GF-D8 (cell line): ENCODE measurements at places on chromosomes 13 and 19.
A peak's percentile ranks its signal among the peaks of the same experiment; 100 is the strongest.

DNA sequence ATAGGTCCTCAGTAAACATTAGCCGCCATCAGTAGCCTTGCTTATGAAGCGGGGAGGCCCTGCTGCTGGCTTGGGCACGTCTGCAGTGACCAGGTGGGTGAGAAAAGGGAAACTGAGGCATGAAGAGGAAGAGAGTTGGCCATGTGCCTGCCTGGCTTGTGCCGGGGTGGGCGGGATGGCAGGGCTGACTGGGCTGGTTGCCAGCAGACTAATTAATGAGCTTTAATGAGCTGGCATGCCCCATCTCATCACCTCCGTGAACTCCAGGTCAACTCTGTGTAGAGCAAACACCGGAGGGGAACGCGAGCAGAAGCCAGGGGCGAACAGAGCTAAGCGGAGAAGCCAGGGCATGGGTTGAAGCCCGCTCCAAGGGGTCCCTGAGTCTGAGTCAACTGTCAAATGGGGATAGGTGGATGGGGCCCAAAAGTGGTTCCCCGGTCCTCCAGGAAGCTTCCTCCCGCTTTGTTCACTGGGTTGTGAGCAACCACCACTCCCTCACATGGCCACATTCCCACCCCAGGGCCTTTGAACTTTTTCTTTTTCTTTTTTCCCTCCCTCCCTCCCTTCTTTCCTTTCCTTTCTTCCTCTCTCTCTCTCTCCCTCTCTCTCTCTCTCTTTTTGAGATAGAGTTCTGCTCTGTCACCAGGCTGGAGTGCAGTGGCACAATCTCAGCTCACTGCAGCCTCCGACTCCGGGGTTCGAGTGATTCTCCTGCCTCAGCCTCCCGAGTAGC, 8.7 kb downstream of the NR2F6 start:
- DNase-seq, result no peak

GRCh38 chr19:58374200-58374599, 6.6 kb downstream of the ZNF837 start:
- DNase-seq, result no peak

DNA sequence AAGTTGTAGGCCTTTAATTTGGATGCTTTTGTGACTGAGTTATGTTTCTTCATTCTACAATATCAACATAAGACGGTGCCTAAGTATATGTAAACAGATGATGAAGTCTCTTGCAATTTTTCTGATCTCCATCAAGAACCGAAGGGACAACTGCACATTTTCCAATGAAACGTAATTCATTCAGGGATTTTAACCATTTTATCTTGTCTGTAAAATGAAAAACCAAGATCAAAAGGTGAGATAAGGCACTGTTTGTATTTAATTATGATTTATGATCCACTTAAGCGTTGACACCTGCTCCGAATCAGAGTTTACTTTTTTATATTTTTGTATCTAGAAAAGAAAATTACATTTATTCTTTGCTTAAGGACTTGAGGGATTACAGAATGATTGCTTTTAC, 556.8 kb upstream of the ARGLU1 start:
- DNase-seq, result no peak

GRCh38 chr19:12994701-12995595, at the start of gene NFIX:
NFIX (plus strand) TSS chr19:12995475; CDS start chr19:12995838, 363 bp downstream.
- no peak for DNase-seq

DNA sequence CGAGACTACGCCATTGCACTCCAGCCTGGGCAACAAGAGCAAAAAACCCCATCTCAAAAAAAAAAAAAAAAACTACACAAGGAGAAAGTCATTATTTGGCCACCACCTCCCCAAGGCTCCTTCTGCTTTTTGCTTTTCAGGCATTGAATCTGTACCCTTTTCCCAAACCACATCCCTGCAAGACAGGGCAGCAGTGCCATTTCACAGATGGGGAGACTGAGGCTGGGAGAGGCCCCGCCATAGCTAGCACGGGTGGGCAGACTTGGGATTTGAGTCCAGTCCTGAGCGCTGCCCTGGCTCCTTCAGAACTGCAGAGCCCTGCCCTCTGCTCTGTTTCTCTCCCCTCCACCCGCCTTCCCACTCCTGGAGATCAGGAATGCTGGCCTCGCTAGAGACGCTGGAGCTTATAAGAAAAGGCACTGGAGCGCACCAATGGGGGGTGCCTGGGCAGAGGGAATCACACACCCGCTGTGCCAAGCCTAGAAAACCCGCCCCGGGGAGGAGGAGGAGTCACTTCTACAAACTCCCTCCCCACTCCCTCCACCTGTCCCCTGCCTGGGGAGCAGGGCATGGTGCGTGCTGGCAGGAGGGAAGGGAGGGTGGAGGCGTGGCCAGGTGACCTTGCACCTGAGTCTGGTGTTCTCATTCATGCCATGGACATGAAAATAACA, 17.6 kb downstream of the TJP3 start:
- DNase-seq, result no peak

- DNase-seq, result no peak
Observed at GRCh38 chr13:97695684-97696083, 257.8 kb upstream of the IPO5 start.

DNA sequence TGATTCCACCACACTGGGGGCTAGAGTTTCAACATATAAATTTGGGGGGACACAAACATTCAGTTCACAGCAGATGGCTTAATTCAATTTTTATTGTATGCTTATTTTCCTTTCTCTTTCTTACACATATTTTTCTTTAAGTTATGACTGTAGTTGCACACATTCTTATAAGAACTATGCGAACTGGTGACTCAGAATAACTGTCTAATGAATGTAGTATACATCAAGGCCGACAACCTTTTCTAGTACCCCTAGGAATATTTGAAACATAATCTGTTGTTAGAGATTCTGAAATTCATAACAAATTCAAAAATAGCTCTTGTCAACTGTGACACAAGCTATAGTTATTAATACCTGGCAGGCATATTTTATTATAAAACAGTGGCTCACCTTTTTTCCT, 695.6 kb downstream of the PCDH9 start:
- DNase-seq, result no peak

DNA sequence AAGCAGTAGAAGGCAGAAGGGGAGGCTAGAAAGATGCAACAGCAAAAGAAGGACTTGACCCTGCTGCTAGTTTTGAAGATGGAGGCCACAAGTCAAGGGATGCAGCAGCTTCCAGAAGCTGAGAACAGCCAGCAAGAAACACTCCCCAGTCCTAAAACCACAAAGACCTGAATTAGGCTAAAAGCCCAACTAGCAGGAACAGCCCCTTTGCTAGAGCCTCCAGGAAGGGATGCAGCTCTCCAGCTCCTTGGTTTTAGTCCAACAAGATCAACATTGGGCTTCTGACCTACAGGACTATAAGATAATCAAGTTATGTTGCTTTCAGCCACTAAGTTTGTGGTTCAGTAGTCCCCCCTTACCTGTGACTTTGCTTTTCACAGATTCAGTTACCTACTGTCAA, 10.5 kb upstream of the LATS2 start:
- no peak for DNase-seq

DNA sequence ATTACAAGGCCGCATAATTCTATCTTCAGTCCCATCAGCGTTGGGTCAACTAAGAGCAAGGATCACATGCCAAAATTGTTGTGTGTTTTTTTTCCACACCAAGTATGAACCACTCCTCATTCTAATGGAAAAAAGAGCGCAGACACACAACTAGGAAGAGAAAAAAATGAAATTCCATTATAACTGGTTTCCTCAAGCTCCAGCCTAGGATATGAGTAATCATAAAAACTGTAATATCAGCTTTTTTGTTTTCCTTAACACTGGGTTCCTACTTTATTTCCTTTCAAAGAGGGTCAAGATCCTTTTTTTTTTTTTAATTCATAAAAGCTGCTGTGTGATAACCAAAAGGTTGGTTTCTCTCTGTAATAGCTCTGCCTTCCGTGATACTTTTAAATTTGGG, 19.4 kb downstream of the TSHZ3 start:
- DNase-seq, result no peak

- no peak for DNase-seq
Observed at GRCh38 chr13:27352698-27353097, 71.7 kb upstream of the GTF3A start.

- DNase-seq, result no peak
Observed at GRCh38 chr13:42614436-42615035, 40.6 kb downstream of the TNFSF11 start.

GRCh38 chr19:29806098-29806866, 5.5 kb upstream of the CCNE1 start:
- DNase-seq, result no peak

DNA sequence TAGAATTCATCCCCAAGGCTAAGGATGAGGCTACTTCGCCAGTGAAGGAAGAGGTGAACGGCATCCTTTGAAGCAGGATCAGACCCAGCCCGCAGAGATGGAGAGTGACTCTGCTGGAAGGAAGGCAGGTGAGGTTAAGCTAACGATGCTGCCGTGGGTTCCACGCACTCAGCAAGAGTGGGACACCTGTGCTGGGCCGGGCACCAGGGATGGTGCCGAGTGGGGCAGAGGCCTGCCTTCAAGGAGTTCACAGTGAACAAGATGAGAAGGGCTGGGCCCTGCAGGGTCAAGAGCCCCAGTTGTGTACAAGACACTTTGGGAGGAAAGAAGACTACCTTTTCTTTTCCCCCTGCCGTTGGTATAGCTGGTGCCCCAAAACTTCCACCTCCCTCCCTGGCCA, 606.6 kb downstream of the LIG4 start:
- no peak for DNase-seq

DNA sequence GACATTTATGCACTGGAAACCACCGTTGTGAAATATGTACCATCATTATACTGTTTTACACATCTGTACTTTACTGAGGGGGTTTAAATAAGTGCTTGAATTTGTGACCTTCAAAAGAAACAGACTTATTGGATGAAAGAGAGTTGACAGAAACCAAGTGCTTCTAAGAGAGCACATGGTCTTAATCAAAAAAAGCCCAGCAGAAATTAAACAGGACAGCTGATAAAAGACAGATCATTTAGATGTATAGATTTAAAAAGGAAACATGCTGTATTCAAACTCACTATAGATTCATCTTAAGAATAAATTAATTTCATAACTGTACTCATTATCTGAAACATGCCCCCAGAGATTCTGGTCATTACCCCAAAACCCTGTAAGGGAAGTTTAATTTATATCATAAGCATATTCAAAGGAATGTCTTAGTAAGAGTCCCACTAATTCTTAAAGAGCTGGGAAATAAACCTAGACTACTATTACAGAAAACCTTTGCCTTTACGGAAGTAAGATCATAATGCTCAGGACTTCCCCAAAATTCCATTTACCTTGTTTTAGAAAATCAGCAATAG, 421.8 kb downstream of the DCT start:
- no peak for DNase-seq

DNA sequence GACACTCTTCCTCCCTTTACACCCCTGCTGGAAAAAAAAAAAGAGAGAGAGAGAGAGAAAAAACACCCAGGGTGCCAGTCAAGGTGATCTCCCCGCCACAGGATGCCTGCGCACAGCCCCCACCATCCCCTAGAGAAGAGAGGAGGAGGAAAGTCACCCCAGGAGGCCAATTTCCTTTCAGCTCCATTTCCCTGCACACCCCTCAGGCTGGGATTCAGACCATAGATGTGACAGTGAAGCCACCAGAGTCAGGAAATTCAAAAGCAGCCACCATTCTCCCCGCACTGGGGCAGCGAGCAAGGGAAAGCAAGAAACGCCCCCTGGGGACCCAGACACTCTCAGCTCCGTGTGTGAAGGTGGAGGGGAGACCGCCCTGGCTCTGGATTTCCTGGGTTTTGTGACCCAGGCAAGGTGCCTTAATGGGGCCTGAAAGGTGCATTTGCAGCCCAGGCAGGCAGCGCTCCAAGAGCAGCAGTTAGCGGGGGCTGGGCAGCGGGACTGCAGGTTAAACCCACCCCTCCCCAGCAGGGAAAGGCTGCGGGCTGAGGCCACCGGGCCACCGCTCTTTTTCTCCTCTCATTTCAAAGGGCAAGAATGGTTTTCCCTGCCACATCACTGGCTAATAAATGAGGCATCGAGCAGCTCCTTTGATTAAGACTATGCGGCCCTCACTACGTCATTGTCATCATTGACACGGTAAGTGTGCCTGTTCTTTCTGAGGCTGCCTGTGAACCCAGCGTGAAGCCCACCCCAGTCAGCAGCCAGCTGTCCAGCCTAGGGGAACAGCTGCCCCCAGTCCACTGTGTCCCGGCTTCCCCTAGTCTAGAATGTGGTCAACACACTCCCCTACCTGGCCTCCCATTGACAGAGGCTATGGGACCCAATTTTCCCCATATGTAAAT, 83.8 kb upstream of the TM9SF2 start:
- no peak for DNase-seq

- DNase-seq, result no peak
Observed at GRCh38 chr19:41225238-41226052, 6.4 kb downstream of the AXL start.

- DNase-seq, result no peak
Observed at GRCh38 chr19:3516675-3517207, 10.6 kb downstream of the FZR1 start.

GRCh38 chr19:48398375-48399235, 5.1 kb downstream of the GRIN2D start:
- peak; percentile 79 for DNase-seq

DNA sequence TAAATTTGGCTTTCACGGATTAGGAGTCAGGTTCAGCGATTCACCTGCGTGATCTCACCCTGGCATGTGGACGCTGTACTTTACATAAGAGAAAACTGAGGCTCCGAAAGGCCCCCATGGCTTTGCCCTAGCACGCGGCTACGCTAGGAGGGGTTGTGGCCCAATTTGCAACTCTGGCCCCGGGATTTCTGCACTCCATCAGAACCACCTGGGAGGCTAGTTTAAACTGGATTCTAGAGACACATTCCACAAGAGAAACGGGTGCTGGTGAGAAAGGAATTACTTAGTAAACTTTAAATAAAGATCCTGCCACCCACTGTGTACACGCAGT, 6.2 kb downstream of the BCL3 start:
- DNase-seq, result no peak

DNA sequence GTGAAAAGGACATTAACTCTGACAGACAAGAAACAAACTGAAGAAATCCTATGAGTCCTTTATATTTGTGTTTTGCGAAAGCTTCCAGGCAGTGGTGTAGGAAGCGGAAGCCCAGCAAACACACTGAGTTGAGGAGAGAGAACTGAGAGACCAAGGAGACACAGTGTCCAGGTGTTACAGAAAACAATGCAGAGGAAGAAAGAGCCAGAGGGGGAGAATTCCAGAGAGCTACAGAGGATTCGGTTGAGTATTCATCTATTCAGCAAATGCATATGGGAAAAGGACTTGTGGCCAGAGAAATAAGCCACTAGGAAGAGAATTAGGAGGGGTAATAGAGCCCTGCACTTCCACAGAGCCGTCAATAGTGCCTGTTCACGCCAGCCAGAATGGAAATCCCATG, 183.5 kb downstream of the LIG4 start:
- DNase-seq, result no peak

DNA sequence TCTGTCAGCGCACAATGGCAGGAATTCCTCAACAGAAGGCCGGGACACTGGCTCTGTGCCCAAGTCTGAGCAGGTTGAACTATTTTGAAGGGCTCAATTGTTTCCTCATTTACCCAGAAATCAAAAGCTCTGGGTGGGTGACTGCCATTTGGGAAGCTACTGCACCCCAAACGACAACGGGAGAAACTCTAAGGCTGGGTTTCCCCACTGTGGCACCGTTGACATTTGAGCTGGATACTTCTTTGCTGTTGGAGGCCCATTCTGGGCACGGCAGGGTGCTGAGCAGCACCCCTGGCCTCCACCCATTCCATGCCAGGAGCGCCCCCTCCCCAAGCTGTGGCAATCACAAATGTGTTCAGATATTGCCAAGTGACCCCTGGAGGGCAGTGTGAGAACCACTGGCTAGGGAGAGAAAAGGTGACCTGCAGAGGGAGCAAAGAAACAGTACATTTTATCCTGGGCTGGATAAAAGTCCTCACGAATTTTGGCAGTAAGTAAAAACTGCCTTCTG, 62.5 kb downstream of the RFX2 start:
- peak; percentile 2 for DNase-seq
